ENCODE measurements at places on chromosomes 6 and 20.

DNA sequence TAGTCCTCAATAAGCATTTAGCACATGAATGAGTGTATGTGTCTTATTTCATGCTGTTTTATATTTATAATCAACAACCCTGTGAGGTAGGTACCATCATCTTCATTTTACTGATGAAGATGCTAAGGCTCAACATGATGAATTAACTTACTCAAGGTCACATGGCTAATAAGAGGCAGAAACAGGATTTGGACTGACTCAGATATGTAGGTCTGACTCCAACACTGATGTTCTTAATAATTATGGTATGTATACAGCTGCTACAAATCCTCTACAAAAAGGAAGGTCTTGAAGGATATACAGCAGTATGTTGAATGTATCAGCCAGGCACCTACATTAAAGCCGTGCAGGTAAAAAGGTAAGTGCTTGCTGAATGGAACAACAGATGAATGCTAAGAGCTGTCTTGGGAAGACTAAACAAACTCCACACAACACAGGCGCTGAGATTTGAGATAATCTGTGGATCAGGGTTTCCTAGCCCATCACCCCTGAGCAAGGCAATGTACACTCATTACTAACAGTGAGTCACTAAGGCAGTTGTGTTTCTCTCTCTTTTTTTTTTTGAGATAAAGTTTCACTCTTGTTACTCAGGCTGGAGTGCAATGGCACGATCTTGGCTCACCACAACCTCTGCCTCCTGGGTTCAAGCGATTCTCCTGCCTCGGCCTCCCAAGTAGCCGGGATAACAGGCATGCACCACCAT, 31.9 kb downstream of the TTI1 start:
- no peak for DNase-seq

GRCh38 chr6:81295310-81295709, 457.2 kb downstream of the TENT5A start:
- no peak for DNase-seq

DNA sequence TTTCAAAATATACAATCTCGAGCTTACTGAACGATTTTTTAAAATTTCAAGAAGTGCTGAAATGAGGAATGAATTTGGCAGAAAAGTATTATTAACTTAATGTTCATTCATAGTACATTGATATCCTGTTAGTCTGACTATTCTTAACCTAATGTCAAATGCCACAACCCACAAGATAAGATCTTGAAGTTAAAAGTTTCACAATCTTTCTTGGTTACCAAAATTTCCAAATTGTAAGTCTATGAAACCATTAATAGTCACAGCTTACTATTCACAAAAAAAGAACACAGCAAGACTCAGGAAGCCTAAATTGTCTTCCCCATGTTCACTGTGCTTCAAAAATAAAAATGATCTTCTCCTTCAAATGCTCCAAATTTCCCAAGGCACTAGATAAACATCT, 71.3 kb downstream of the HACE1 start:
- DNase-seq: no peak

- DNase-seq: no peak
Measured at GRCh38 chr20:58636983-58637421, 14.1 kb upstream of the STX16 start.

DNA sequence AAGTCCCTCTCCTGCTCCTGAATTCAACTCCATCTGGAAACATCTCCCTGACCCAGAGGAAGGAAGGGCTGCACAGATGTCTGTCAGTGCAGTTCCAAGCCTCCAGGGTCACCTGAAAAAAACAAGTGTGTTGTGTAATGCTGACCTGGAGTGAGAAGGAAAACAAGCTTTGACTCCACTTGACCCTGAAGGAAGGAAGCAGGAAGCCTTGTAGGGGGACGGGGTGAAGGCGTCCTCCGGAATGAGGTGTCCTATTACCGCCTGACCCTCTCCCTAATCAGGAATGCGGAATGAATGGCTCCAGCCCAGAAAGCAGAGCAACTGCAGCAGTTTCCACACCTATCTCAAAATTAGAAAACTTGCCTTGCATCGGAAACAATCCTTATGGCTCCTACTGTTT, 13.9 kb upstream of the ADGRF5 start:
- no peak for DNase-seq

- no peak for DNase-seq
Measured at GRCh38 chr6:4394786-4395185, 259.4 kb upstream of the ECI2 start.

DNA sequence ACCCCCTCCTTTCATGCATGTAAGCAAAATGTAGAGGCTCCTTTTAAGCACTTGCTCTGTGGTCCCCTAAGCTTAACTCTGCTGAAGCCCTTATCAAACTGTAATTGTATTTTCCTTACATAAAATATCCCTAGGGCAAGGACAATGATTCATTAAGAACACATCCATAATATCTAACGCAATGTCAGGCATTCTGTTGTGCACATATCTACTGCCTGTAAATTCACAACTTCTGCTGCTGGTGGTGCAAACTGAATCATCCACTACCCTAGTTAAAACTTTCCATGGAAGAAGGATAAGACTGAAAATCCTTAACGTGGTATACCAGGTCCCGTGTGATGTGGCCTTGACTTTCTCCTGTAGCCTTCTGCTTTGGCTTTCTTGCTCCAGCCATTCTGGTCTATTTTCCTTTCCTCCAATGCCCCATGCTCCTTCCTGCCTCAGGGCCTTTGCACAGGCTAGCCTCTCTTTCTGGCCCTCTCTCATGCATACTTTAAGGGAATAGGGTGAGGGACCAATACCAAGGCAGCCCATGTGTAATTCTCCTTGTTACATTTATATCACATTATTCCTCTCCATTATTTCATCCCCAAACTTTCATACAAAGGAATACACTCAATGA, 113.6 kb upstream of the ZFP64 start:
- no peak for DNase-seq

DNA sequence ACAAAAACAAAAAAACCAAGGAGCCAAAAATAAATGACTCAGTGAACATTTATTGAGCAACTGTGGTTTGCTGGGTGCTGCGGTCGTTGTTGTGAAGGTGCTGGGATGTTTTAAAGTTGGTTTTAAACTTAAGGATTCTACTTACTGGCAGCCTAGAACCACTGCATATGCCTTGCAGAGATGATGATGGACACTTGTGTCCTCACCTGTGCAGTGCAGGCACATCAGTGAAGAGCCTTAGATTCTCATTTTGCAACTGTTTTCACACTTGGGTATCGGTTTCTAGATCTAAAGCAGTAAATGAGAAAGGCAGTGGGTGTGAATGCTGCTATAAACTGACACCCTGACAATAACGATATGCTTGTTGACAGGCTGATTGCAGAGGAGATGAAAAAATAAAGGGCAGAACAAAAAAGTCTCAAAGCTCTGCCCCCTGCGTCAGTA, 68.8 kb downstream of the UTRN start:
- peak; percentile 39 for DNase-seq

- no peak for DNase-seq
Measured at GRCh38 chr6:47687432-47687831, 10.9 kb upstream of the ADGRF4 start.

GRCh38 chr20:17849901-17850683, 118.5 kb downstream of the SNX5 start:
- no peak for DNase-seq

- DNase-seq: no peak
Measured at GRCh38 chr6:165944002-165944466, 223.6 kb downstream of the TBXT start.

GRCh38 chr20:8913456-8913855, 155.4 kb upstream of the PLCB4 start:
- DNase-seq: no peak

- DNase-seq: no peak
Measured at GRCh38 chr20:37729452-37729851, 35.6 kb downstream of the CTNNBL1 start.

DNA sequence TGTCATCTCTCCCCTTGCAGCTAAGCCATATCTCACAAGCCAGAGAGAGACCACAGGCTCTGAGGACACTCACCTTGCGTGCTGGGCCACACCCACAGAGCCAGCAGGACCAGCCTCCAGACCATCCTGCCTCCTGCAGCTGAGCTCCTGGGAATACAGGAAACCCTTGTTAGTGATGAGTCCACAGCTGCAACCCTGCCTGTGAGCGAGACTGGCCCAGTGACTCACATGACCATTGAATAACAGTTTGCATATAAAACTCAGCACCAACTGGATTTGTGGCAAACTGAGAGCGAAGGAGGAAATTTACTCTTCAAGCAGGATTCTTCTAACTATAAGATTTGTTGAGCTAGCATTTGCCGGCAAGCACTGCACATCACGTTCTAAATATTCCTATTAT, 3.0 kb downstream of the THBS2 start:
- DNase-seq: no peak

DNA sequence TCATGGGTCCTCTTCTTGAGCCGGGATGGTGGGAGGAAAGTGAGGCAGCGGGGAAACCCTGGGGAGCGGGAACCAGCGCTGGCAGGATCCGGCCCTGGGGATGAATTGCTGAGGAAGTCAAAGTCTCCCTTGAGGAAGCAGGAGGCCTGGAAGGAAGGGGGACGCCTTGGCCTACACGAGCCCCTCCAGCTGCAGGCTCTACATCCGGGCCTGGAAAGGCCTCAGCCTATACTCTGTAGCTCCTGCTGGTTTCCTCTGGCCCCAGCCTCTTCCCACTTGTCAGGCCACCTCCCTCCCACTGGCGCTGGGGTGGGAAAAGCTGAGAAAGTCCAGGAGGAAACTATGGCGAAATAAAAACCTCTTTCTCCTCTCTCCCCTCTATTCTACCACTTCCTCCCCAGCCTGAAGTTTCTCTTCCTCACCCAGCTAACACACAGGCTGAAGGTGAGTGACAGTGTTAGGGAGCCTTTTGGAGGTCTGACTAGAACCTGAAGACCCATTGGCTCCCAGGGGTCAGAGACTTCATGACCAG, 14.9 kb downstream of the TREML2 start:
- DNase-seq: no peak

DNA sequence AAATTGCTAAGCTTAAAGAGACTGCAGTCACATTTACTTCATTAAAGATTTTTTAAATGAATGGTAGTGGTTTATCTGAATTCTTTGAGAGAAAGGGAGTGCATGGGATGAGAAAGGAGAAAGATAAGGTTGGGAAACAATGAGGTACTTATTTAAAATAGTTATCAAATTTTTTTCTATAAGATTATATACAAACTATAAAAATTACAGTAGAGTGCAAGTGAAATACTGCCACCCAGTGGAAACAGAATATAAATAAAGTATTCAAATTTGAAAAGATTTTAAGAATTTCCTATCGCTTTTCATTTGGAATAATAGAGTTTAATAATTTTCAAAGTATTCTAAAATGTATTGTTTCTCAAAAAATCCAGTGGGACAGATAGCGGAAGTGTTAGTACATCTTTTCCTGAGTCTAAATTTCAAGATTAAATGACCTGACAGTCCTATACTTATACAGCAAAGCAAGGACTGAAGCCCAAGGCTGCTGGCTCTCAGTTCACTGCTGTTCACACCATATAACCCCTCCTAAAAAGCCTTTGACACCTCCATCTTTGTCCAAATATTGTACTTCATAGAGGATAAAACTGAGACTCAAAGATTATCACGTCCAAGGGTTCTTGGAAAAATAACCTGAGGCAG, 31.1 kb downstream of the EPM2A start:
- DNase-seq: no peak

GRCh38 chr20:4217349-4217841, 202.0 kb upstream of the RNF24 start:
- no peak for DNase-seq

- DNase-seq: no peak
Measured at GRCh38 chr6:65627015-65627414, 80.0 kb downstream of the EYS start.

DNA sequence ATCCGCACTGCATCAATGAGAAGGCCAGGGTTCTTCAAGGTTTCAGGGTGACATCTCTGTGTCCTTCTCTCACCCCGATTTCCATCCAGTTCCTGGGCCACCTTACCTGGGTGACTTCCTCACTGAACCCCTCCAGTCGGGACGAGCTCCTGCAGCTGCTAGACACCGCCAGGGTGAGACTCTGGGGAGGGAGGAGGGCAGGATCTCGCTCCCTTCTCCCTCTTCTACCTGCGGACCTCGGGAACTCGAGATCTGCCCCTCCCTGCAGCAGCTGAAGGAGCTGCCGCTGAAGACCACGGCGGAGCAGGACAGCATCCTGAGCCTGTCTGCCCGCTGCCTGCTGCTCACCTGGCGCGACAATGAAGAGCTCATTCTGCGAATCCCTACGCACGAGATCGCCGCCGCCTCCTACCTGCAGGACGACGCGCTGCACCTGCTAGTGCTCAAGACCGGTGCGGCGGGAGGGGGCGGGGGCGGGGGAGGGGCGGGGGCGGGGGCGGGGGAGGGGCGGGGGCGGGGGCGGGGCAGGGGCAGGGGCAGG, 7.5 kb downstream of the CCM2L start:
- DNase-seq: peak; percentile 54

GRCh38 chr6:16623731-16624130, 137.5 kb downstream of the ATXN1 start:
- DNase-seq: no peak

- no peak for DNase-seq
Measured at GRCh38 chr20:38043512-38044300, 10.2 kb downstream of the RPRD1B start.

DNA sequence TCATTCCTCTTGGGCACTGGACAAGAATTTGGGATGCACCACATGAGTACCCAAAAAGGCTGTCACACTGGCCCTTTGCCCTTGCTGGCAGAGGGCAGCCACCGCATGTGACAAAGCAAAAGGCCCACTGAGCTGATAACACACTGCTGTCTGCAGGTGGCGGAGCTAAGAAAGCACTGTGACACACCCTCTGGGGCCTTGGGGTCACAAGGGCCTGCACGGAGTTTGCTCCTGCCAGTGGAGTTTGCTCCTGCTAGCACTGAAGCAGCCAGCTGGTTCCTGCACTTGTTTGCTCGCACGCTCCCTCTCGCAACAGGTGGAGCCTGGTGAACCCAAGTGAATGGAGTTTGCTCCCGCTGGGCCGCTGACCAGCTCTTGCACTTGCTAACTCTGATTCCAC, 132.6 kb downstream of the LCA5 start:
- DNase-seq: no peak

All from CD4-positive, alpha-beta T cell treated with Interleukin-6 at 100 ng/mL for 8 hours (primary cell).